ENCODE measurements at places on chromosomes 5 and 9.

DNA sequence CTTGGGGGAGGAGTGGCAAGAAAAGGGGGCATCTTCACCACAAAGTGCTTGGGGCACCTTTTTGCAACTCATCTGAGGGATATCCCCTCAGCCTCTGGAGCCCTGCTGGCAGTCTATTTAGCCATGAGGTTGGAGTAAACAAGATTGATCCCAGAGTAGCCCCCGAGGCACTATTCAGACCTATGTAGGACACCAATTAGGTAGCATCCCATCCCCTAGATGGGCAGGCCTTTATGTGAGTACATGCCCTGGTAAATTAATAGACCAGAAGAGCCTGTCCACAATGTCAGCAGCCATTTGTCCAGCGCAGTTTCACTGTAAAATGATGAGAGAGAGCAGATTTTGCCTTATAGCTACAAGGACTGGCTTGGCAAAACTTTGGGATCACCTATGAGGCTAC is 221.4 kb downstream of the DRD1 start:
- DNase-seq = no peak

DNA sequence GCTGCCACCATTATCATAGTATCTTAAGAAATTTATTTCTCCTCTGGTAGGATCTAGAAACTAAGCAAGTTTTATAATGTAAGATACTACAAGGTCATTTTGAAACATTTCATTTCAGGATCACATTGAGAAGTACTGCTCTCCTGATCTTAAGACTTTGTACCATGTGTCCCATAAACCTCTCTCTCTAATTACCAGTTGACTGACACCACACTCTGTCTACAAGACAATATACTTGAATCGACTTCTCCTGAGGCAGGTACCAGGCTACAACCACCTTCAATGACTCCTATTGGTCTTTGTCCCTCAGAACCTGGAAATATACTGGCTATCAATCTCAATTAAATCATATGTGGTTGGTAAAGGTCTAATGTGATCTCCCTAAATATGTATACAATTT is 597.0 kb downstream of the PTPRD start:
- no peak for DNase-seq

DNA sequence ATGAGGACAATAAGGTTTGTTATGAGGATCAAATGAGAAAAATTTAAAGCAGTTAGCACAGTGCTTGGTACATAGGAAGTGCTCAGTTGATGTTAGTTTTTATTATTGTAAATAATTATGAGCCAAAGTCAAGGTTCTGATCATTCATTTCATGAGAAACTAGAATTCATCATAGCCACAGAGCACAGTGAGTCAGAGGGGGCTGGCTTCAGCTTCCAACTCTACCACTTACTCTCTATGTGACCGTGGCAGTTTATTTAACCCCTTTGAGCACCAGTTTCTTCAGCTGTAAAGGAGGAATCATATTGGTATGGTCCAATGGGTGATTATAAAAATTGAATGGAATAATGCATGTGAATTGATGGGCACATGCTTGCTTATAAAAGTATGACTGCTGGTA is 39.4 kb downstream of the KLHL3 start:
- no peak for DNase-seq

DNA sequence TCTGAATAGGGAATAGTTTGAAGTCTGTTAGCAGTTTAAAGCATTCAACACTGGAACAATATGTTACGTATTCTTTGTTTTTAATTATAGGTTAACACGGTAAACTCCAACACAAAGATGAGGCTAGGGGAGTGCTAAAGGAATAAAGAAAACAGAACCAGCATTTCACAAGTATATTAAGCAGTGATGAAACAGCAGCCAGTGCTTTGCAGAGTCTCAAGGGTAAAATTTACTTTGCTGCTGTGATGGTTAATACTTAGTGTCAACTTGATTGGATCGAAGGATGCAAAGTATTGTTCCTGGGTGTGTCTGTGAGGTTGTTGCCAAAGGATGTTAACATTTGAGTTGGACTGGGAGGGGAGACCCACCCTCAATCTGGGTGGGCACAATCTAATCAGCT is 30.0 kb upstream of the GSN start:
- no peak for DNase-seq

- DNase-seq = no peak
Observed at GRCh38 chr9:96667363-96667728, 12.2 kb upstream of the PRXL2C start.
